Activated CD4-positive, alpha-beta memory T cell treated with anti-CD3 and anti-CD28 coated beads, Interleukin-2, amount 10 ng/mL, durations not matched to agents 7 days and 5 days (primary cell): ENCODE measurements at places on chromosomes 1 and 21. TPM values are rescaled to one million over a fixed set of nuclear protein-coding genes. Genes with fewer than 3 reads are reported as not detected.

Gene CNKSR1
- 5.3 TPM for total RNA-seq

Gene MYBPHL
- total RNA-seq: not detected

Gene LYPD8
- not detected for total RNA-seq

Gene WDR64
- total RNA-seq: not detected

Gene DPT
- total RNA-seq: not detected

Gene RSPO1
- not detected for total RNA-seq

Gene POU2F1
- 20.4 TPM for total RNA-seq

Gene LRRC38
- not detected for total RNA-seq

Gene CFHR2
- total RNA-seq: not detected

Gene FHAD1
- total RNA-seq: 0.18 TPM

Gene PDIK1L
- total RNA-seq: 22.7 TPM

Gene METTL18
- 15.7 TPM for total RNA-seq

Gene NLRP3
- total RNA-seq: 0.40 TPM

Gene LRRC71
- not detected for total RNA-seq

Gene SNX7
- total RNA-seq: not detected

Gene IFNLR1
- 6.1 TPM for total RNA-seq

Gene OR2L13
- total RNA-seq: not detected

Gene RYR2
- total RNA-seq: 0.05 TPM

Gene TFB2M
- 9.0 TPM for total RNA-seq

Gene NRIP1
- total RNA-seq: 7.7 TPM

Gene FMO1
- not detected for total RNA-seq

Gene KRTAP13-2
- total RNA-seq: not detected

Gene CELF3
- not detected for total RNA-seq
